NT2/D1 (cell line): ENCODE measurements at places on chromosomes 3 and 15.

GRCh38 chr3:9395570-9396300 lies 1.7 kb upstream of the SETD5 start:
- DNase-seq, result no peak

DNA sequence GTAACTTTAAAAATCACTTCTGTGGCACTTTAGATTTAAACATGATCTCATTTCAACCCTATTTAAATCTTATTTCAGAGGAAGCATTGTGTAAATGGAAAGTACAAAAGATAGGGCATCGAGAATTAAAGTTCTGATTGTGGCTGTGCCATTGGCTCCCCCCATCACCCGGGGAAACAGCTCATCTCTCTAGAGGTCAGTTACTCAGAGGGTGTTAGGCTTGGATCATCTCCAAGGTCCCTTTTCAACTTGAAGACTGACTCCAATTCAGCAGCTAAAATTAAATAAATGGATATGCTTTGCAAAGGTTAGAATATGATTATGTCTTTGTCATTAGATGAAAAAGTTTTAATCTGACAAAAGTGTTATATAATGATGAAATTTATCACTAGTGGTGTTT lies 20.1 kb downstream of the CADM2 start:
- no peak for DNase-seq

DNA sequence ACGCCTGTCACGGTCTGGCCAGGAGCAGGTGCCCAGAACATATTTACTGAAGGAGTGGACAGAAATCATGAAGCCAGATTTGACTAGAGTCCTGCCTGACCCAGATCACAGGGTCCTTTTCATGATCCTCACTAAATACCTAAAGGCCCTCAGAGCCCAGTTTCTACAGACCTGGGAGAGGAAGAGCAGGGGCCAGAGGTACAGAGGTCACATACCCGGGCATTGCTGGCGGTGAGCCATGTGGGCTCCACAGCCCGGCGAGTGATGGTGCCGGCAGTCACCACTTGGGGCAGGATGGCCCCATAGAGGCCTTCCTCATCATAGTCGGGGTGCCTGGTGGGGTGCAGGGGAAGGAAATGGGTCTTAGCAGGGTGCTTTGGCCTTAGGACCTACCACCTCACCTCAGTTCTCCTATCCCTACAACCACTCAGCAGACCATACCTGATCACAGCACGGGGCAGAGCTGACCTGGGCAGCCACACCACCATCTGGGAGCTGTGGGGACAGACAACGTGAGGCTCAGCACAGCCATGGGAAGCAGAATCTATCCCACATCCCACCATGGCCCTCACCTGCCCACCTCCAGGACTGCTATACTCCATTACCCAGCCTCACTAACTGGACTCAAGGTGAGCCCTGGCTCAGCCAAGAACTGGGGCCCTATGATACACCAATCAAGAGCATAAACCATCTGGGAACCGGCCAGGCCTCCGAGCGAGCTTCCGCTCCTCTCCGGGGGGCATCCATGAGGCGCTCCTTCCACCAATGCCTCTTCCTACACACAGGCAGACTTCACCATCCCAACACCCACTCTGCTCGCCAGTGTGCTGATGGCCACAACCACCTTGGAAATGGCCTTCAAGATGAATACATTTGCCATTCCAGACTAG lies 12.9 kb downstream of the POLG start:
- no peak for DNase-seq

DNA sequence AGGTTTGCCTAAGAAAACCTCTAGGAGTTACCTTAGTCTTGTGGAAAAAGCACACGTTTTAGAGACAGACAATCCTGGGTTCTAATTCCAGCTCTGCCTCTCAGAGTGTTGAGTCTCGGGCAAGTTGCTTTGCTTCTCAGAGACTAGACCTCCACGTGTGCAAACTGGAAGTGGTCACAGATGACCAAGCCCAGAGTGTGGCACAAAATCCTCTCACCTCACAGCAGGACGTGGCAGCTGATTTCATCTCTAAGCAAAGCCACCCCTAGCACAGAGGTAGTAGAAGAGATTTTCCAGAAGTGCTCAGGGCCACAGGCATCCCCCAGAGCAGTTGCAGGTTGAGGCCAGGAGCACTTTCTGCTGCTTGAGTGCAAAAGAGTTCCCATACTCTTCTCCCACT lies 79.2 kb downstream of the CD47 start:
- no peak for DNase-seq

DNA sequence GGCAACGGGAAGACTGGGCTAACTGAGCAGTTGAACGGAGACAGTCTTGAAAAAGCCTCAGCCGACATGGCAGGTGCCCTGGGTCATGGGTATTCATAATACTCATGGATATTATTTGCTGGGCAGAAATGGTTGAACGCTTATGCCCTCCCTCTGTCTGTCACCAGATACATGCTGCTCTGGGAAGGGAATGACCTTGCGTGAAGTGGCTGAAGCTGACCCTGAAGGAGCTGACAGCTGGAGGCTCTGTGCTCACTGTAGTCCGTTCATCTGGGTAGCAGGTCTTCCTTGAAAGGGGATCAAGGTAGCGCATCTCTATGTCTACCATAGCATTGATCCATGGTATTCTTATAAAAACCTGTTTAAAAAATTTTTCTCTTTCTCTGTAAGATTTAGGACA lies 390.7 kb downstream of the PDCD6IP start:
- no peak for DNase-seq

DNA sequence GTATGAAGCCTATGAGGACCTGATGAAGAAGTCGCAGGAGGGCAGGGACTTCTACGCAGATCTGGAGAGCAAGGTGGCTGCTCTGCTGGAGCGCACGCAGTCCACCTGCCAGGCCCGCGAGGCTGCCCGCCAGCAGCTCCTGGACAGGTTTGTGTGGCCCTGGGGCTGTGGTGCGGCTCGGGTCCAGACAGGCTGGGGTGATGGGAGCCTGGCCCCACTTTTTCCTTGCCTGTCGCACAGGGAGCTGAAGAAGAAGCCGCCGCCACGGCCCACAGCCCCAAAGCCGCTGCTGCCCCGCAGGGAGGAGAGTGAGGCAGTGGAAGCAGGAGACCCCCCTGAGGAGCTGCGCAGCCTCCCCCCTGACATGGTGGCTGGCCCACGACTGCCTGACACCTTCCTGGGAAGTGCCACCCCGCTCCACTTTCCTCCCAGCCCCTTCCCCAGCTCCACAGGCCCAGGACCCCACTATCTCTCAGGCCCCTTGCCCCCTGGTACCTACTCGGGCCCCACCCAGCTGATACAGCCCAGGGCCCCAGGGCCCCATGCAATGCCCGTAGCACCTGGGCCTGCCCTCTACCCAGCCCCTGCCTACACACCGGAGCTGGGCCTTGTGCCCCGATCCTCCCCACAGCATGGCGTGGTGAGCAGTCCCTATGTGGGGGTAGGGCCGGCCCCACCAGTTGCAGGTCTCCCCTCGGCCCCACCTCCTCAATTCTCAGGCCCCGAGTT lies 29.0 kb downstream of the PTPN23 start:
- no peak for DNase-seq

DNA sequence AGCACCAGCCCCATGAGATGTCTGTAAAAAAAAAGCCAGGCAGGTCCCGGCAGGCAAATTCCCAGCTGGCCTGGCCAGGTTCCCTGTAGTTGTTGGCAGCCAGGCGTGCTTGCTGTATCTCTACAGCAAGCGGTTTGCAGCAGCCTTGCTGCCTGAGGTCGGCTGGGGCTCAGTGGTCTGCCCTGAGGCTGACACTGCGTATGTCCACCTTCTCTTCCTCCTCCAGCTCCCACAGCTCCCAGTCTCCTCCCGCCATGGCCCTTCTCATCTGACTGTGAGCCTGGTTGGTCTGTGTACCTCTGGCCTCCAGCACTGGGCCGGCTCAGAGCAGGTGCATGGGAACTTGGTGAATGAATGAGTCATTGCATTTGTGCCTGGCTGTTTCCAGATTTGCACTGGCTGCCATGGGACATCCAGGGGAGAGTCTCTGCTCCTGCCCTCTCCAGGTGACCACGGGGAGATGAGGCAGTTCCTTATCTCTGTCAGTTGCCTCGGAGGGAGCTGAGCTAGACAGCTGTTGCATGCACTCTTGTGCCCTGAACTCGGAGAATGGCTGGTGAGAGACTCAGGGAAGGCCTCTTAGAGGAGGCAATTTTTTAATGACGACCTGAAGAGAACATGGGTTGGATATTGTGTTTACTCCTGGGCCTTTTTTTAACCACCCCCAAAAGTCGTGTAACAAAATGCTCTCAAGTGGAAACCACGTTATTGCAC lies 43.0 kb downstream of the SPSB4 start:
- no peak for DNase-seq

GRCh38 chr15:87896936-87897335 lies 359.6 kb downstream of the NTRK3 start:
- DNase-seq, result no peak

DNA sequence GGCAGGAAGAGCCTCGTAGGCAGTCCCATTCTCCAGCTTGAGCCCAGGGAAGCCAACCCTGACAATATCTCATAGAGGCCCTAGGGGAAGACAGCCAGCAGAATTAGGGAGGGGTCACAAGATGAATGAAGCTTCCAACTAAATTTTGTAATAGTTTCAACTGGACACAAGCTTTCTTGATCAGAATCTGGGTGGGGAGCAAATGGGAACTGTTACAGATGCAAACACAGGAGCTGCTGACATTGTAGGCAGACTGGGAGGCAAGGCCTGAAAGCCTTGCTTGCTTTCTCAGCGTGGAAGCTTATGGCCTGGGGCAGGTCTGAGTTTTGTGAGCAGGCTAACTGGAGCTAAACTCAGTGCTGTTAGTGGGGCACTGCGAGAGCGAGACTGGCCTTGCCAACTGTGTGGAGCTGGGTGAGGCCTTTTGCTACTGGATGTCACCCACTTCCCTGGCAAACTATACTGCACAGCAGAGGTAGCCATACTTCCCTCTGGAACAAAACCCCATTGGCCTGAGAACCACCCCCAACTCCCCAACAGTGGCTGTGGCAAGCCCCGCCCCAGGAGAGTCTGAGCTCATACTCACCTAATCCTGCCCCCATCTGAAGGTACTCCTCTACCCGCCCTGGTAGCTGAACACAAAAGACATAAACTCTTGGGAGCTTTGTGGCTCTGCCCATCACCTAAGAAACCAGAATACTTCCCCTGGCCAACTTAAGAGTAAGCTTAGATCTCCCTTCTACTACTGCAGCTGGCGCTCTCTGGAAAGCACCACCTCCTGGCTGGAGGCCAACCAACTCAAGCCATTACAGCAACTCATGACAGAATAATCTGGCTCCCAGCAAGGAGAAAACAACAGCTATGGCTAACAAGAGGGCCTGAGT lies 42.9 kb downstream of the CFAP20DC start:
- DNase-seq, result no peak

GRCh38 chr3:94978084-94978483 lies 915.2 kb downstream of the NSUN3 start:
- DNase-seq, result no peak

- DNase-seq, result no peak
These were observed 745.9 kb upstream of the CFAP20DC start for GRCh38 chr3:59795756-59796155.

GRCh38 chr3:46889381-46890110 lies 12.0 kb downstream of the PTH1R start:
- DNase-seq, result no peak

GRCh38 chr3:129984125-129984524 lies 9.6 kb downstream of the TRH start:
- DNase-seq, result no peak

- DNase-seq, result no peak
These were observed 24.0 kb upstream of the TEX9 start for GRCh38 chr15:56341201-56341600.

DNA sequence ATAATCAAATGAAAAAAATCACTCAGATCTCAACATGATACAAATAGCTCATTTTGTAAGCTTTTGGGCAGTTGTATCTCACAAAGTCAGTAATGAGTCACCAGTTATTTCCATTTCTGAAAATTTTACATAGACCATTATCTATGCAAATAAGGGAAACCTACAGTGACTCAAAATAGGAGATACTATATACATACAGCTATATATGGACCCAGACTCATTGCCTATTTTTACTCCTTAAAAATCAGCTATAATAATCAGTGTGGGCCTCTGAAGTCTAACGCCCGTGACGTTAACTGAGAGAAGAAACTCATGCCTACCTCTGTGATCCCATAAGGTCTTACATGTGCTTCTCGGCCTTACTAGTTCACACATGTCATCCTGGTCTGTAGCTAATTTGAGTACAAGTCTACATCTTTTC lies 31.6 kb downstream of the LRIG1 start:
- DNase-seq, result no peak

DNA sequence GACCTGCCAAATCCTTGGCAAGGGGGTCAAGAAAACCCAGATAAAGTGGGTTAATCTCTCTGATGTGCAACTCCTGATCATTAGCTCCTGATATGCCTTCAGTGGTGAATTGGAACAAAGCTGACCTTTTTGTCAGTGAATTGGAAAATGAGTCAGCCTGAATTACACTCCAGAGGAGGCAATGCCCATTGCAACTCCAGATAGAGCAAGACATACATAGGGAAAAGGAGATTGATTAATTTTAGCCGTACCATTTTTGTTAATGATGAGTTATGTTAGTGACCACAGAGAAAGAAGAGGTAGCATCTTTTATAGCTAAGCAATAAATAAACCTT lies 195.2 kb upstream of the CADPS start:
- DNase-seq, result no peak

DNA sequence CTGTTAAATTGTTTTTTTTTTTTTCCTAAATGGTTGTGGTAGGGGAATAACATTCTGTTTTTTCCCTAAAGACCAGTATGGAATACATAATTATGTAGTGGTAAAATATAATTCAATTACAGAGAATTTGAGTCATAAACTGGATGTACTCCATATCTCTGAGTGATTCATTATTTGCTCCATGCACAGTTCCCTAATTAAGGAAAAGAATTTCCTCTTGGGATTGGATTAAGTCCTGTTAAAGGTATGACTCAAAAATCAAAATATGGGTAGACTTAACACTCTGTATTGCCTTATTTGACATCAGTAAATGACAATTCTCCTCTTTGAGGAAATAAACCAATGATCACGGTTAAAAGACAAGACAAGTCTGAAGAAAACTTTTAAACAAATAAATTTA lies 78.0 kb upstream of the KCNH8 start:
- DNase-seq, result no peak

- no peak for DNase-seq
These were observed 69.2 kb downstream of the RASA2 start for GRCh38 chr3:141556034-141556433.

DNA sequence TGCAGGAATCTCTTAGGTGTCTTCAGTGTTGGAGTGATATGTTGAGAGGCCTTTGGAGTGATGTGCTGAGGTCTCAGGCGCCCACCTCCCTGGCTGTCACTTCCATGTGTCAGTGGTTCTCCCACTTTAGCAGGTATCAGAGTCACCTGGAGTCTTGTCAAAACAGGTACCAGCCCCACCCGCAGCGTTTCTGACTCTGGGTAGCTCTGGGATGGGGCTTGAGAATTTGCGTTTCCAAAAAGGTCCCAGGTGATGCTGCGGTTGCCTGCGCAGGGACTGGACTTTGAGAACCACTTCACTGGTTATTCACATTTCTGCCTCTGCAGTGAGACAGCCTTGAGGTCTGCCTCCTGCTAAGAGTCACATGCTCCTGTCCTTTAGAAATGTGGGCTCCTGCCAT lies 15.5 kb downstream of the UMPS start:
- DNase-seq, result no peak
